ENCODE measurements at places on chromosomes 2 and 18. TPM values are rescaled to one million over a fixed set of nuclear protein-coding genes. Genes with fewer than 3 reads are reported as not detected.

DNA sequence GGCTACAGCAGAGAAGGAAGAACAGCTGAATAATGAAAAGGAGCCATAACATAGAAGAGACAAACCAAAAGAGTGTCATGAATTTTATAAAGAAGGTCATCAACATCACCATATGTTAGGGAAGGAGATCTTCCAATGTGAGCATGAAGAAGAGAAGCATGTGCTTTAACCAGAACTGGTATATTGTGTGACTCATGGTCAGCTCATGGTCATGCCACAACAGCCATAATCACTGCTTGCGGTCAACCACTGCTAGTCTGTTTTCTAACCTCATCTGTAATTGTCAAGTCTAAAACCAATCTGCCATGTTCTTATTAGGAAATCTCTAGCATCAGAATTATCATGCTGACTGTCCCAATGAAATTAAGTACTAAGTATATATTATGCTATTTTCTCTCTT lies 204.1 kb upstream of the VRK2 start:
- H3K4me3 ChIP-seq = no peak overlapping the region
- no peaks in the 10 kb centered on the region for H3K4me1 ChIP-seq
- DNase-seq = no peak
- H3K27ac ChIP-seq = no peak overlapping the region
- H3K27me3 ChIP-seq = no peaks in the 10 kb centered on the region
- H3K36me3 ChIP-seq = no peaks in the 10 kb centered on the region

DNA sequence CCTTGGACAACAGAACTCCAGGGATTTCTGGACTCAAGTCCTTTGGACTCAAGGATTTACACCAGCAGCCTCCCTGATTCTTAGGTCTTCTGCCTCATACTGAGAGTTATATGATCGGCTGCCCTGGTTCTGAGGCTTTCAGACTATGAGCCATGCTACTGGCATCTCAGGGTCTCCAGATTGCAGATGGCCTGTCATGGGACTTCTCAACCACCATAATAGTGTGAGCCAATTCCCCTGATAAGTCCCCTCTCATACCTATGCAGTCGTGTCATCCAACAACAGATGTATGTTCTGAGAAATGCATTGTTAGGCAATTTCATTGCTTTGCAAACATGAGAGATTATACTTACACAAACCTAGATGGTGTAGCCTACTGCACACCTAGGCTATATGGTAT lies 61.4 kb upstream of the MSTN start:
- DNase-seq = no peak
- no peaks in the 10 kb centered on the region for H3K36me3 ChIP-seq
- H3K27me3 ChIP-seq = no peaks in the 10 kb centered on the region
- no peak overlapping the region for H3K27ac ChIP-seq

DNA sequence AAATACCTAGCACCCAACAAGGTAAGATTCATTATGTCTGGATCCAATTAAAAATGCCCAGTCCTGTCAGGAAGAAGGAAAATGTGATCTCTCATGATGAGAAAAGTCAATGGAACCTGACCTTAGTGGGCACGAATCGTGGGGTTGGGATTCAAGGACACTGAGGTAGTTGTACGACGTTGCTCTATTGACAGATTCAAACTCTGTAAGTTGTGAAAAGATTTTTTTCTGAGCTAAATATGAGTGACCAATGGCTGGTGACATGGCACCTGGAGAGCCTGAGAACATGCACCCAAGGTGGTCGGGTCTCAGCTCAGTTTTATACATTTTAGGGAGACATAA lies 148.2 kb downstream of the NDUFA10 start:
- H3K36me3 ChIP-seq = no peaks in the 10 kb centered on the region
- no peak for DNase-seq
- no peak overlapping the region for H3K4me3 ChIP-seq
- H3K27me3 ChIP-seq = peaks cover 28% of the 10 kb centered on the region
- H3K27ac ChIP-seq = no peak overlapping the region

DNA sequence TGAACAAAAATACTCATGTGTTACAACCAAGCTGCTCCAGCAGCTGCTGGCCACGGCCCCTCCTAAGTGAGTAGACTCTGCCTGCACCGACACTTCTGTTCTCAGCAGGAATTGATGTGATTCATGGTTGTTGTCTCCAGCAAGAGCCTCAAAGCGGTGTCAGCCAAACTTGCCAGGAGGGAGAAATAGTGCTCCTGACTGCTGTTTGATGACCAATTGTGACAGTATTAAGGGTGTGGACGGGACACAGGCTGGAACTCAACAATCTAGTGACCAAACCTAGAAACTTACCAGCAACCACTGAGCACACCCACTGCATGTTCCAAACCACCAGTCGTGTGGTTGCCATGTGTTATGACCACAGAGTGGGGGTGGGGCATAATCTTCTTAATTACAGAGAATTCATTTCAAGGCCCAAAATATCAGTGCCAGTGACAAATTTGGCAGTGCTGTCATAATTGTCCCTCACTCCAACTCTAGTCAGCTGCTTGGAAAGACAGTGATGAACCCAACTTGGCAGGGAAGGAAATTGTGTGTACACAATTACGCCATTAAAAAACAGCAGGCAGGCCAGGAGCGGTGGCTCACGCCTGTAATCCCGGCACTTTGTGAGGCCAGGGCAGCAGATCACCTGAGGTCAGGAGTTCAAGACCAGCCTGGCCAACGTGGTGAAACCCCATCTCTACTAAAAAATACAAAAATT lies 30.4 kb downstream of the FBLN7 start:
- no peak overlapping the region for H3K27ac ChIP-seq
- H3K36me3 ChIP-seq = no peaks in the 10 kb centered on the region
- no peak for DNase-seq
- no peaks in the 10 kb centered on the region for H3K27me3 ChIP-seq
- peaks cover 2% of the 10 kb centered on the region for H3K4me1 ChIP-seq

DNA sequence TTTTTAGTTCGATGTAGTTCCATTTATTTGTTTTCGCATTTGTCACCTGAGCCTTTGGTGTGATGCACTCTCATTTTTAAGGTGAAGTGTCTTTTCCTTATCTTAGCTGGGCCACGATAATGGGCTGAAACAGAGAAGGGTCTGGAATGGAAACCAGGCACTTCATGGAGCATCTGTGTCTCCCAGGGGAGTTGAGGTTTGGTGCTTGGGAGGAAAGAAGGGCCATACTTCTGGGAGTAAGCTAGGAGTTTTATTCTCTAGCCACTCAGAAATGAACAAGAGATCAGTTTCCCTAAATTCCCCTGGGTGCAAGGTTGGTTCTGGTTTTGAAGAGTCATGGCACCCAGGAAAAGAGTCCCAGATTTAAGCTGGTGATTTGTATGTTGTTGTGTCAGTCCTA lies 179.4 kb upstream of the CXCR4 start:
- H3K4me3 ChIP-seq = no peak overlapping the region
- no peaks in the 10 kb centered on the region for H3K36me3 ChIP-seq
- H3K27ac ChIP-seq = no peak overlapping the region
- DNase-seq = no peak

DNA sequence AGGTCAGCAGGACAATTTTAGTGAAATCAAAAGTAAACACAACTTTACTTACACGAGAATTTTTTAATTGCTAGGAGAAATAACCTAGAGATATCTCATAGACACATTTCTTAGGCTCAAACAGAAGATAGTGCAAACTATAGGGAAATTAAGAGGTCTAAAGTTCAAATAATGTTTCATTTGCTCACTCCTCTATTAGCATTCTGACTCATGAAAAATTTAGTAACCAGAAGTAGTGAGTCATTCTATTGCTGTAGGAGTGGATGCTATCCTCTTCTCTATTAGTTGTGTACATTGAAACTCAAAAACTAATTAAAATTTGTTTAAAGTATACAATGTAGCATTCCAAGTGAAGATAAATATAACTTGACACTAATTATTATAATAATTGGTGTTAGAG lies 908.3 kb upstream of the TMEFF2 start:
- no peaks in the 10 kb centered on the region for H3K36me3 ChIP-seq
- H3K27me3 ChIP-seq = no peaks in the 10 kb centered on the region
- H3K4me3 ChIP-seq = no peak overlapping the region
- no peak for DNase-seq
- H3K4me1 ChIP-seq = no peaks in the 10 kb centered on the region

- no peak overlapping the region for H3K4me3 ChIP-seq
- peaks cover 10% of the 10 kb centered on the region for H3K4me1 ChIP-seq
- no peaks in the 10 kb centered on the region for H3K27me3 ChIP-seq
- H3K36me3 ChIP-seq = no peaks in the 10 kb centered on the region
Observed at GRCh38 chr18:22433956-22434355, 16.2 kb upstream of the CTAGE1 start.

GRCh38 chr2:75517547-75518230 lies 43.0 kb downstream of the EVA1A start:
- no peaks in the 10 kb centered on the region for H3K4me1 ChIP-seq
- H3K27me3 ChIP-seq = peaks cover 12% of the 10 kb centered on the region
- H3K27ac ChIP-seq = no peak overlapping the region
- no peaks in the 10 kb centered on the region for H3K36me3 ChIP-seq
- DNase-seq = no peak

- DNase-seq = peak; percentile 35
- peak overlapping the region; percentile 93 for H3K4me3 ChIP-seq
- peak overlapping the region; percentile 94 for H3K27ac ChIP-seq
Observed at GRCh38 chr2:218217360-218218267, 625 bp downstream of the ARPC2 start.

DNA sequence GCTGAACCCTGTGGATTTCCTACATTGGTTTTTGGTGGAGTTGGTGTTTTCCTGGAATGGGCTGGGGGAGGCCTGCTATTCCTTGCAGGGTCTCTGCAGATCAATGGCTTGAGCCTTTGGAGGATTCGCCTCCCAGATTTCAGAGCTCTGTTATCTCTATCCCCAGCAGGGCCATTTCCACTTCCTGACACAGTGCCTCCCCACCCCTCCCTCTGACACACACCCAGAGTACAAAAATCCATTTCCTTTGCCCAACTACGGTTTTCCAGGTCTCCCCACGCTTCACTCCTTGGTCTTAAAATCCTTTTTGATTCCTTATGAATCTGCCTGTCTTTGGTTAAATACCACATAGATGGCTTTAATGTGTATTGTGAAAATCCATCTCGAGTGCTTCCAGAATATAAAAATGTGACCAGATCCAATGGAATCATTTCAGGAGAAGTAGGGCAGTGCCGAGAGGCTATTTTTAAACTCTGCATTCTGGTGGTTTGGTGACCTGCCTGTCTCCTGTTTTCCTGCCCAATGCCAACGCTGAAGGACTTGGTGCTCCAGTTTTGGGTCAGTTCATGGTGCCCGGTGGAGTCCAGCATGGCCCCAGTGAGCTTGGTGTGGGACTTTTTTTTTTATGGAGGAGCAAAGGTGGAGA lies 60.9 kb downstream of the ARL4C start:
- no peak overlapping the region for H3K27ac ChIP-seq
- H3K27me3 ChIP-seq = no peaks in the 10 kb centered on the region
- peaks cover 47% of the 10 kb centered on the region for H3K4me1 ChIP-seq
- H3K36me3 ChIP-seq = no peaks in the 10 kb centered on the region
- no peak overlapping the region for H3K4me3 ChIP-seq

DNA sequence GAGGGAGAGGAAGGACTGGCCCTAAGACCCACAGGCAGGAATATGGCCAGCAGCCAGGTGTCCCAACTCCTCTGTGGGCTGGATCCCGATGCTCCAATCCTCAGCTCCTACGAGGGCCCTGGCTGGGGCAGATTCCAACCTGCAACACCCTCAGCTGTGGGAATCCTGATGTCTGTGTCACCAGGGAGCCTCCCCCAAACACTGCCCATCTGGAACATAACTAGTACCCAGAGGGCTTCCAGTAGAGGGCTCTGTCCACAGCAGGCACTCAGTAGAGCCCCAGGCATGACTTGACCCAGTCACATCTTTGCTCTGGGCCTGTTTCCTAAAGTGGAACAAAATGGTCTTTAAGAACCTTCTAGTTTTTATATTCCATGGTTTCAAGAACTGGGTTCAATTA lies 20.6 kb upstream of the LOXHD1 start:
- peaks cover 24% of the 10 kb centered on the region for H3K27me3 ChIP-seq
- no peak overlapping the region for H3K4me3 ChIP-seq
- DNase-seq = no peak
- no peak overlapping the region for H3K27ac ChIP-seq
- H3K36me3 ChIP-seq = no peaks in the 10 kb centered on the region

DNA sequence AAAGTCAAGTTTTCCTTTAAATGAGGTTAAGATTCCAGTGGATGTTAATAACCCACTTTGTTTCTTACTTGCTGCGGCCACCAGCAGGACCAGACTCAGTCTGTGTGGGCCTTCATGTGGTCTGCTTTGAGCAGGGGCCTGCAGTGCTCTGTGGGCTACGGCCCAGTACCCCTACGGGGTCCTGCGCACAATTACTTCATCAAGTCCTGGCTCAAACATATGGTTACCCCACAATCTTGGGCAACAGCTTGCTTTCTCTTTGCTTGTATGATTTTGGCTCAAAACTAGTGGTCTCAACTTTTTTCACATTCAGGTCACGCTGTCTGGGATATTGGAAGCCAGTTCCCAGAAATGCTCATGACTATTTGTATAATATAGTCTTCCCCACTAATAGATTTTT lies 64.2 kb downstream of the PTPN2 start:
- H3K27ac ChIP-seq = no peak overlapping the region
- DNase-seq = no peak
- H3K4me1 ChIP-seq = no peaks in the 10 kb centered on the region
- no peak overlapping the region for H3K4me3 ChIP-seq
- peaks cover 9% of the 10 kb centered on the region for H3K36me3 ChIP-seq

DNA sequence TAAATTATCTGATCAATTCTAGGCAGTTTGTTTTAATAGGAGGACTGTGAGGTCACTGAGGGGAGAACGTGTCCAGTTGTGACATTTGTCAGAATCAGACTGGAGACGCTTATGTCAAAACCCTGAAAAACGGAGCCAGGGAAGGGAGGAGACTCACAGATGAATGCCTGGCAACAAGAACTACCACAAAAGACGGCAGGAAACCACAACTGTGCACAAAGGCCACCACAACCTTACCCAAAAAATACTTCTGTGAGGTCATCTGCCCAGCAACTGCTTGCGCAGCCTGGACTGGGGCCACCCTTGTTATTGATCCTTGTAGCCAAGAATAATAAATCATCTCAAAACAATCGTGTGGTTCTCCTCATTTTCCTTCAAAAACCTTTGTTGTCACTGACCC lies 173.0 kb upstream of the ALKAL2 start:
- no peak overlapping the region for H3K27ac ChIP-seq
- peak overlapping the region; percentile 25 for H3K4me3 ChIP-seq
- peaks cover 12% of the 10 kb centered on the region for H3K4me1 ChIP-seq
- H3K36me3 ChIP-seq = no peaks in the 10 kb centered on the region
- DNase-seq = peak; percentile 59

Gene CROCC2
- total RNA-seq = not detected

Gene CYTIP
- 264 TPM for total RNA-seq

Gene TTN
- 14.3 TPM for total RNA-seq

Gene OSR1
- total RNA-seq = not detected

Gene SP110
- total RNA-seq = 95.4 TPM

Gene AQP4
- not detected for total RNA-seq

Gene CDH19
- not detected for total RNA-seq

Gene NR4A2
- 300 TPM for total RNA-seq
